ENCODE measurements at places on chromosomes 3 and 15.

- DNase-seq = no peak
Observed at GRCh38 chr3:128112357-128112968, 11.1 kb downstream of the RUVBL1 start.

- DNase-seq = no peak
Observed at GRCh38 chr3:126445506-126445905, 30.2 kb downstream of the ZXDC start.

DNA sequence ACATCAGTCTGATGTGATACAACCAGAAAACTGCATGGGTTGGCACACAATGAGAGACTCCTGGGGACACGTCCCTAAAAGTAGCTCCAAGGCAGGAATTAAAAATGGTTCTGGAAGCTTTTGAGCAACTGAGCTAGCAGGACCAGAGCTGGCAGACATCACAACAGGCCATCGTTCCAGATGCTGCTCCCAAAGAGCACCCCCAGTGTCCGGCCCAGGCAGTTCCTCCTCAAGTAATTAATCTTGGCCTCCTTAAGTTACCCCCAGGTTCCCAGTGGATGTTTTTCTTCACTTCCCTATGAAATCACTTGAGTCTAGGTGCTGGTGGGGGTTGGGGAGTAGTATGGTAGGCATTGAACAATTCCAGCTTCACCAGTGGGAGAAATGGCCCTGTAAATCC, 711.6 kb downstream of the MECOM start:
- DNase-seq = no peak

DNA sequence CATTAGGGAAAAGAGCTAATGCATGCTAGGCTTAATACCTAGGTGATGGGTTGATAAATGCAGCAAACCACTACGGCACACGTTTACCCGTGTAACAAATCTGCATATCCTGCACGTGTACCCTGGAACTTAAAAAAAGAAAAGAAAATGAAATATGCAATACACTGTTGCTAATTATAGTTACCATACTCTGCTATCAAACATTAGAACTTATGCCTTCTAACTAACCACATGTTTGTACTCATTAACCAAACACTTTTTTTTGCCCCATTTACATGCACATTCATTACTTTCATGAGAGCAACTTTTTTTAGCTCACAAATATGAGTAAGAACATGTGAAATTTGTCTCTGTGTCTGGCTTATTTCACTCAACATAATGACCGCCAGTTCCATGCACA, 253.1 kb downstream of the CGGBP1 start:
- DNase-seq = no peak

- DNase-seq = no peak
Observed at GRCh38 chr3:62229211-62229610, 144.1 kb downstream of the FEZF2 start.

GRCh38 chr15:89649013-89649625, 6.1 kb downstream of the KIF7 start:
- no peak for DNase-seq

GRCh38 chr15:39926526-39926925, 6.5 kb upstream of the GPR176 start:
- no peak for DNase-seq
